Right cardiac atrium (tissue), 5 donors: ENCODE measurements at places on chromosomes 7 and 10.

- no peak for DNase-seq
Measured at GRCh38 chr10:67452892-67453291, 243.1 kb downstream of the CTNNA3 start.

DNA sequence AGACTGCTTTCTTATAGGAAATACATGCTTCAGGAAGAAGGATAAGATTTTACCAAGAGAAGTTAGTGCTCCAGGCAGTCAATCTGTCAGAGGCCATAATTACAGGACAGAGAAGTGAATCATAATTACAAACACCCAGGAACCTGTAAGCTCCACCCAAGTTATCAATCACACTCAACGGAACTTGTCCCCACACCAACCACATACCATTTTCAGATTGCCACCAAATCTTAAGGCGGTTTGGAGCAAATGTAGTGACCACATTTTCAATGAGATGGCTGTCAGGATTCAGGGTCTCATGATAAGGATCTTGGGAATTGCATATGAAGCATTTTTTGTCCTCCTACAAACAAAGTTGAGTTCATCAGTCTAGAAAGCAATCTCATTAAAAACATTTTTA lies 4.8 kb downstream of the LAMB1 start:
- DNase-seq: no peak

GRCh38 chr10:85212526-85212925 lies 884.1 kb downstream of the CCSER2 start:
- no peak for DNase-seq

- no peak for DNase-seq
Measured at GRCh38 chr10:17125206-17125893, 4.3 kb downstream of the CUBN start.

DNA sequence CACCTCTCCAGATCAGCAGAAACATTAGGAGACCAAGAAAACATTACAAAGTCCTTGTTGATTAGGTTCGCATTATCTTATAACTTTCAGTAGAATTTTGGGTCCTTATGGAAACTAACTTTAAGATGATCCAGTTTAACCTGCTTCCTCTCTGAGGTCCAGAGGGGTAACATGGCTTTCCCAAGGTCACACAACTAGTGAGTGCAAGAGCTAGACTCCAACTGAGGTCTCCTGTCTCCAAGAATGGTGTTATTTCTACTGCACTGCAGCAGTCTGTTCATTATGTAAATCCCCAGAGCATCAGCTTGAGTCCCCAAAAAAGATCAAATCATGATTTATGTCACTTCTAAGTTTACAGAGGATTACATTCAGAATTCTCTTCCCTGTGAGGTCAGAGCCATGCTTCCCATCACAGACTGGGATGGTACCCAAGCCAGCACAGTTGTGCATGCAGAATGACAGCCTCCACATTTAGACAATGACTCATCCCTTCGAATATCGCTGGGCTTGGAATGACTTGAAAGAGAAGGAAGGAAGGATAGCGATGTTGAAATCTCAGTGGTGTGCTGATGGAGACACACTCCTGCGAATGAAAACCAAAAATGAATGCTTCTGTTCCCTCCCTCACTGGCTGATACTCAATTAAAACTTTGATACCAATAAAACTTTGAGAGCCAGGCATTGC lies 163.1 kb upstream of the PLXNA4 start:
- DNase-seq: no peak

DNA sequence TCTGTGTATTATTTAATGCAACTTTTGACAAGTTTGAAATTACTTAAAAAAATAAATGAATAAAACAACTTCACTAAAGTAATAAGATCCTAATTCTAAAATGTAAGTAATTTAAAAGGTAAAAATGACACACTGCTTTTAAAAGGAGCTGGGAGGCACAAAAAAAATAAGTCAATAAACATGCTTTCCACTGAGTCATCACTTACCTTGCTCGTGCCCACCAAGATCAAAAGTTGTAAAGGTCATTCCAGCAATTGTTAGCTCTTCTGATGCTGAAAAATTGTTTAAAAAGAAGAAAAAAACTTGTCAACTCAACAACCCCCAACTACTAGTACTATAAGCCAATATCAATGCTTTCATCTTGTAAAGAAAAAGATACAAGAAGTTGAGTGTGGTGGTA lies 9.5 kb downstream of the SAR1A start:
- DNase-seq: no peak

GRCh38 chr10:27068217-27068891 lies 31.9 kb downstream of the ANKRD26 start:
- DNase-seq: no peak

DNA sequence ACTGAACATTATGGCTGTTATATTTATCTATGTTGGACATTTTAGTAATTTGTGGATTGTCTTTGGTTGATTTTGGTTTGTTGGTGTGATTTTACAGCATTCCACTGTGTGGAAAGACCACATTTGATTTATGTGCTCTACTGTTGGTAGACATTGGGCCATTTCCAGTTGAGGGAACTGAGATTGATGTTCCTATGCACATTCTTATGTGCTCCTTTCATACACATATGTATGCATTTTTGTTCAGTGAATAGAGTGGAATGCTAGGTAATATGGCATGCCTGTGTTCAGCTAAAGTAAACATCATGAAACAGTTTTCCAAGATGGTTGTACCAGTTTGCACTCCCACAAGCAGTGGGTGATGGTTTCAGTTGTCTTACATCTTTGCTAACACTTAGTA lies 15.1 kb downstream of the CACNB2 start:
- no peak for DNase-seq

DNA sequence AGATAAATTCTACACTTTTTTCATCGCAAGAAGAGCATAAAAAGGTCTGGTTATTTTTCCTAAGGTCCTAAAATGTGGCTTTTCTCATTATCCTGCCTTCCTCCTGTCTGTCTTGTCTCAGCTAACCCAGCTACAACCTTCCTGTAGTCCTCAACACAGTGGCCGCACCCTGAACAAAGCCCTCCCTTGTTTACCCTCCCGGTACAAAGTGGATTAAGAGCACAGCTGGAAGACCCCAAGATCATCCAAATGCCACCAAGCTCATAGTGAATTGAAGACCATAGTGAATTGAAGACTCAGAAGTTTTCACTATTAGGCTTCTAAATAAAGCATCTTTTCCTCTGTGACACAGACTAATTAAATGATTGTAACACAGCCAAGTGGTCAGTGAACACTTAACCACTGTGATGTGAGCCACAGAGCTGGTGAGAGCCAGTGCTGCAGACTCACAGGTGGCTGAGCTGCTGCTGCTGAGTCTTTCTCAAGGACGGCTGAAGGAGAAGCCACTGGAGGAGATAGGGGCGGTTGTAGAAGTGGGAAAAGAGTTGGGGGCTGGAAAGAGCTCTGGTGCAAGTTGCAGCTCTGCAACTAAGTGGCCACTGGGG lies 123.6 kb downstream of the ATXN7L1 start:
- DNase-seq: no peak

DNA sequence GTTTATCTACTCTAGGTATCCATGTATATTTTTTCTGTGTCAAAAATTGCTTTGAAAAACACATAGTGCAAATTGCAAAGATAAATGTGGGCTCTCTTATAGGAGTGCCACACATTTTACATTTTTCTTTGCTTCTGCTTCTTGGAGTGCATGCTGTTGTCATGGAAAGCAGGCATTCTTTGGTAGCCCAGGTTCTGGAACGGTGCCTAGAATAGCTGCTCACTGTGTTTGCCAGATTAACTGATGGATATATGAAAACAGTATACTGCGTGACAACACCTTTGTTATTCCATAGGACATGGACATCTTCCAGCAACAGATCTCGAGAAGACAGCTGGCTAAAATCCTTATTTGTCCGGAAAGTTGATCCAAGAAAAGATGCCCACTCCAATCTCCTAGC lies 13.4 kb downstream of the NIPSNAP2 start:
- no peak for DNase-seq

GRCh38 chr7:40810274-40810673 lies 675.5 kb downstream of the SUGCT start:
- DNase-seq: no peak

- DNase-seq: no peak
Measured at GRCh38 chr10:4151466-4151865, 366.5 kb upstream of the KLF6 start.

- DNase-seq: peak; percentile 26
Measured at GRCh38 chr7:101952355-101953247, 135.2 kb downstream of the CUX1 start.

GRCh38 chr7:3558400-3558799 lies 257.3 kb downstream of the SDK1 start:
- no peak for DNase-seq

DNA sequence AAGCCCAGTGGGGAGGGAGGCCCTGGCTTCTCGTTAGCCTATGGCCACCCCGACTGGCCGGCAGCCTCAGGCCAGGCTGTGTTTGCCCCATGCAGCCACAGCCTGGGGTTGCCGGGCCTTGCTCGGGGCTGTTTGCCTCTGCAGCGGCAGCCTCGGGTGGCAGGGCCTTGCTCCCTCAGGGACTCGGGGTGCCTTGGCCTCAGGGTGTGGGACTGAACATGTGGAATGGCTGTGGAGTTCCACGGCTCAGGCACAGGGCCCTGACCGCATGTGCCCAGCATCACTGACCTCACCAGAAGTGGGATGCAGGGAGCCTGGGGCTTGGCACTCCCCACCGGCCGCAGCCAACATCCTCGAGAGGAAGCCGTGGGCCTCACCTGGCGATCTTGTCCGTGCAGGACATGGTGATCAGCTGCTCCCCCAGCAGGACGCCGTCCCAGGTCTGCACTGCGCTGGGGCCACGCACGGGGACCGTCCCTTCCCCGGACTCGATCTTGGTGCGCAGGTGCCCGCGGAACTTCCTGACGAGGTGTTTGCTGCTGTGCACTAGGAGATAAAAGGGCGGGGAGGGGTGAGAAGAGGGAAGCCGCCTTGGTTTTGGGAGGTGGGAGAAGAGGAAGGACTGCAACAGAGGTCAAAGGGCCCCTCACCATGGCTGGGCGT lies 160.5 kb downstream of the WDR37 start:
- DNase-seq: no peak

GRCh38 chr10:96764425-96765060 lies 44.2 kb upstream of the PIK3AP1 start:
- DNase-seq: no peak

- DNase-seq: no peak
Measured at GRCh38 chr7:132514430-132514829, 61.8 kb downstream of the PLXNA4 start.

DNA sequence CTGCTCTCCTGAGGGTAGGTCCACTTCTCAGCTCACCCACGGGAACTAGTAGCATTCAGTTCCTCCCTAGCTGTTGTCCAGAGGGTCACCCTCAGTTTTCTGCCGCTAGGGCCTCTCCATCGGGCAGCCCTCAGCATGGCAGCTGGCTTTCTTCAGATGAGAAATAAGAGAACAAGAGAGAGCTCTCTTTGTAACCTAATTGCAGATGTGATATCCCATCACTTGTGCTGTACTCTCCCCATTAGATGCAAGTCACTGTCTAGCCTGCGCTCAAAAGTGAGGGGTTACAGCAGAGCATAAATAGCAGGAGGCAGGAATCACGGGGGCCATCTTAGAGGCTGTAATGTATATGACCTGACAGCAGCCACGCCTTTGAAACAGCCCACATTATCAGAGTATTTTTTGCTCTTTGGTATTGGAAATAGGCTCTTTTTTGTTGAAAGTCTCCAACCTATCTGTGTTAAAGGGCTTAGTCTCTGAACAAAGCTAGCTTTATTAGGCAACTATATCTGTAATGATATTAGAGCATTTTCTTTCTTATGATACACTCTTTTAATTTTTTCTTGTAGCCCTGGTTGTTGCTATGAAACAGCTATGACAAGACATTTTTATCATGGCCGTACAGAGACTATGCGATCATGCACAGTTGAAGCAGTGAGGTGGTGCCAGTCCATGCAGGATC lies 45.7 kb downstream of the CROT start:
- DNase-seq: no peak

DNA sequence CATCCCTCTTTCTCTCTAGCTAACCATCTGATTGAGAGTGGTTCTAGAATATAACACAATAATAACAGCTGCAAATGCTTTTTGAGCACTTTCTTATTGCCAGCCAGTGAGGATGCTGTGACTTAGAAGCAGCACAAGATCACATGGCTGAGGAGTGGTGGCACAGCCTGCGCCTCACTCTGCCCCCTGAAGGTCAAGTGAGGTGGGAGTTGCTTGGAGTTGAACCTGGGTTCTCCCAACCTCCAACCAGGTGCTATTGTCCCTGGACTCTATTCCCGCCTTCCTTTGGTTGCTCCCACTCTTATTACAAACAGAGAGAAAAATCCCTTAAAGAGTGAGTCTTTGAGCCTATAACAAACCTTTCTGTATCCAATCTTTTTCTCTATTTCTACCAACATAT lies 280.3 kb upstream of the PODXL start:
- DNase-seq: no peak

GRCh38 chr7:132713893-132714292 lies 137.6 kb upstream of the PLXNA4 start:
- no peak for DNase-seq
